ENCODE measurements at places on chromosomes 11 and 22.

DNA sequence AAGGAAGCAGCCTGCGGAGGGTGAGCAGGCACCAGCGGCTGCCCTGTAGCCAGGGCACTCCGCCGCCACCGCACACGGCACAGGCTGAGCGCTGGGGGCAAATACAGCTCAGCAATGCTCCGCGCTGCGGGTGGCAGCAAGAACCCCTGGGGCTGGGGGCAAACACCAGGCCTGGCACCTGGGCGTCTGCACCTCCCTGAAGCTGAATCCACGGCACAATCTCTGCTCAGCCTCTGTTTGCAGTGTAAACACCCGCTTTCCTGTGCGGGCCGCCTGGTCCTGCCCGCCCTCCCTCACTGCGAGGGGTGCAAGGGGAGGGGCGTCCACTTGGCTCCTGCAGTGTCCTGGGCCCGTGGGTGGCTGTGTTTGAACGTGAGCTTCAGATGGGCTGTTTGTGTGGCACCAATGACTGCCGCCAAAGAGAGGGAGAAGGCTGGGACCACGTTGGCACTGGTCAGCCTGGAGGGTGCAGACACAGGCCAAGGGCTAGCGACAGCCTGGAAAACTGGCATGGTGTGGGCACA, 14.8 kb upstream of the MPPED1 start:
- DNase-seq = peak; percentile 29

- peak; percentile 56 for DNase-seq
Observed at GRCh38 chr11:75867778-75868374, 52.9 kb downstream of the UVRAG start.

DNA sequence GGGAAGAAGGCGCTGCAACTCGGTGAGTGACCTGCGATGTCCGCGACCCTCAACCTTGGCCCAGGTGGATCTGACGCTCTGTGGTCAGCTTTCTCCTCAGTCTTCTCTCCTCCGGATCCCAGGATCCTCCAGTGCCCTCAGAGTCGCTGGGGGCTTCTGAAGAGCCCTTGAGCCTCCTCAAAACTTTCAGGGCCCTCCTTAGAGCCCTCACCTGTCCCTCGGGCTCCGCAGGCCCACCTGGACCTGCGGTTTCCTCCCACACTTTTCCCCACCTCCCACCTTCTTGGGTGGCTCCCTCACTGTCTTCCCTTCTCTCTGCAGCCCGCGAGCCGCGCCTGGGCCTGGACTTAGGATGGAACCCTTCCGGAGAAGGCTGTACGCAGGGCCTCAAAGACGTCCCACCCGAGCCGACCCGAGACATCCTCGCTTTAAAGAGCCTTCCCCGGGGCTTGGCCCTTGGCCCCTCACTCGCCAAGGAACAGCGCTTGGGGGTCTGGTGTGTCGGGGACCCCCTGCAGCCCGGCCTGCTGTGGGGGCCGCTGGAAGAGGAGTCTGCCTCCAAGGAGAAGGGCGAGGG, 335 bp downstream of the ZNF408 start:
- no peak for DNase-seq

GRCh38 chr11:3622521-3622920, 19.3 kb downstream of the ART5 start:
- DNase-seq = no peak

DNA sequence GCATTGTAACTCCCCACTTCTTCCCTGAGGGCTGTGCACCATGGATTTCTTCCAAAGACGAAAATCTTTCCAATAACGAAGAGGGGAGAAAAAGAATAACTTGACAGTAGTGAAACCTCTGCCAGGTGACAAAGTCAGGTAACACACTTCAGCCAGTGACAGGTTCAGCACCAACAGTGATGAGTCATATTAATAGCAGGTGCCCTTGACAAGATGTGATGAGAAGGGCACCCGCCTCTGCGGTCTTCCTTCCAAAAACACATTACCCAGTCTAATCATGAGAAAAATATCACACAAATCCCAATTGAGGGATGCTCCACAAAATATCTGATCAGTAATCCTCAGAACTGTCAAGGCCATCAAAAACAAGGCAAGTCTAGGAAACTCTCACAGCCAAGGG, 157.8 kb downstream of the EFCAB6 start:
- DNase-seq = no peak

- DNase-seq = peak; percentile 18
Observed at GRCh38 chr11:6703247-6704063, 20.3 kb upstream of the MRPL17 start.

DNA sequence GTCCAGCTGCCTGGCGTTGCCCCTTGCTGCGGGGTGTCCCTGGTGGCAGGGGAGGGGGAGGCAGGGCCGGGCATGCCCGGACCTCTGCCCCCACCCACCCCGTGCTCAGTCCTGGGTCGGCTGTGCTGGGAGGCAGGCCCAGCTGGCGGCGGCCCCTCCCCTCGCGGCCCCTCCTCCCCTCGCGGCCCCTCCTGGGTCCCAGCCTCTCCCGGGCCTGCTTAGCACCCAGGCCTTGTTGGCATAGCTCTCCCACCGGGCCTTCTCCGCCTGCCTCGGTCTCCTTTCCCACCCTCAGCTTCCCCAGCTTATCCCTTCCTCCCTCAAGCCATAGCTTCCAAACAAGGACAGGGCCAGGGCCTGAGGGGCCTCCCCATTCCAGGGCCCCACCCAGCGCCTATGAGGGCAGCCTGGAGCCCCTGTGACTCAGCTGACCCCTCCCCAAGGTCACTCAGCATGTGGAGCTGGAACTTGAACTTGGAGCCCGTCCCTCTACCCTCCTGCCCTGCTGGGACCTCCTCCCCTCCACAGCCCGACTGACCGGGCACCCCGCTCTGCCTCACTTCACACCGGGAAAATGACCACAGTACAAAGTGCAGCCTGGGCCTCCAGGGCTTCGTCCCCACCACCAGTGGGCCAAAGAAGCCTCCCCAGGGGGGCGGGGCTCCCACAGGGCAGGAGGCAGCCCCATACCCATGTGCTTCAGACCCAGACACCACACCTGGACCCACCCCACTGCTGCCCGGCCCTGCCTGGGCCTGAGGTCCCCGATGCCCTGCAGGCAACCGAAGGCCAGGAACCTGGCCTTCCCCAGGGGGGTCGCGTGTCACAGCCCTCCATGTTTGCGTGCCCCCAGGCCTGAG, 1.2 kb downstream of the EPS8L2 start:
- DNase-seq = no peak

DNA sequence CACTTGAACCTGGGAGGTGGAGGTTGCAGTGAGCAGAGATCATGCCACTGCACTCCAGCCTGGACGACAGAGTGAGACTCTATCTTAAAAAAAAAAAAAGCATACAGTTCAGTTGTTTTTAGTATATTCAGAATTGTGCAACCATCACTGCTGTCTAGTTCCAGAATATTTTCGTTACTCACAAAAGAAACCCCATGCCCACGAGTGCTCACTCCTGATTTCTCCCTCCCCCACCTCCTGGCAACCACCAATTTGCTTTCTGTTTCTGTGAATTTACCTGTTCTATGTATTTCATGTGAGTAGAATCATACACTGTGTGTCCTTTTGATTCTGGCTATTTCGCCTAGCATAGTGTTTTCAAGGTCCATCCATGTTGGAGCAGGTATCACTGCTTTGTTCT, 24.8 kb downstream of the PTPRJ start:
- no peak for DNase-seq

GRCh38 chr11:93821617-93822016, 28.8 kb downstream of the VSTM5 start:
- DNase-seq = no peak

GRCh38 chr11:98090861-98091505, 929.8 kb upstream of the CNTN5 start:
- no peak for DNase-seq
